Activated CD8-positive, alpha-beta memory T cell treated with anti-CD3 and anti-CD28 coated beads for 1 hour (primary cell): ENCODE measurements at places on chromosomes 2 and 18.

DNA sequence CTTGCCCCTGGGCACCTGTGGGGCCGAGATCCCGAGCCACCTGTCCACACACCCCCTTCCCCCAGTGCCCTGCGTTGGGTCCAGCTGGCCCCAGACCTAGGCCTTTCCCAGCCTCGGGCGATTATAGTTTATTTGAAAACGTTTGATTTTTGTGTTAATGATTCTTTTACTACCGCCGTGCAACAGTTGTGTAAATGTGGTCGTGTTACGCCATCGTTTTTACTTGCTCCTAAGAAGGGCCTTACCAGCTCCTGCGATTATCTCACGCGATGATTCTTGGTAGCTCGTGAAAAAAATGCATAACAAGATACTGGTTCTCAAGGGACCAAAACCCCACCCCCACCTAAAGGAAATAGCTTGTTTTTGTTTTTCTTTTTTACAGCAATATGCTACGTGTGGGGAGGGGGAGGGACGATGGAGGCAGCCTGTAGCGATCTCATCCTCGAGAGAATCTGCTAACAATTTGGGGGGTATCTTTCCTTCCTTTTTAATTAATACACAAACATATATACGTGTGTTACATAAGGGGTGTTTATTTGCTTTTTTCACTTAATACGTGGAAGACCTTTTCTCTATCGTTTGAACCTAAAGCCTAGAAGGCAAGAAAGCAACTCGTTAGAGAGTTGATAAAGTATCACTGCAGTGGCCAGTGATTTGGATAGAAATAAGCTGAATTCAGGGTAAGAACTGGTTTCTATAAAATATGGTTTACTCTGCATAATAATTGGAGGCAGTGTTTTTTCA, 1.0 kb downstream of the ZDBF2 start:
- no peak for DNase-seq

DNA sequence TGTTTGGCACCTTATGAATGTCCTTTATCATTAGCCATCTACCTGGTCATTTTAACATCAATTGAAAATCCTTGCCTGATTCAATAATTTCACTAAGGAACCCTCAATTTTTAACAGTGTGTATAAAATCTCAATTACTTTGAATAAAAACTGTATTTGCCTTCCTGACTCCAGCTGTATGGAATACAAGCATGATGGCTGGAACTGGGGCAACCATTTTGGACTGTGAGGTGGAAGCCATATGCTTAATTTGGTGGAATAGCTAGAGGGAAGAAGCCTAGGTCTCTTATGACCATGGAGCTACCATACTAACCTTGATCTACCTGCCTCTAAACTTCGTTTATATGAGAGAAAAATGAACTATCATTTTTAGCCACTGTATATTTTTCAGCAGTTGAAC, 12.5 kb upstream of the RTN4 start:
- no peak for DNase-seq

DNA sequence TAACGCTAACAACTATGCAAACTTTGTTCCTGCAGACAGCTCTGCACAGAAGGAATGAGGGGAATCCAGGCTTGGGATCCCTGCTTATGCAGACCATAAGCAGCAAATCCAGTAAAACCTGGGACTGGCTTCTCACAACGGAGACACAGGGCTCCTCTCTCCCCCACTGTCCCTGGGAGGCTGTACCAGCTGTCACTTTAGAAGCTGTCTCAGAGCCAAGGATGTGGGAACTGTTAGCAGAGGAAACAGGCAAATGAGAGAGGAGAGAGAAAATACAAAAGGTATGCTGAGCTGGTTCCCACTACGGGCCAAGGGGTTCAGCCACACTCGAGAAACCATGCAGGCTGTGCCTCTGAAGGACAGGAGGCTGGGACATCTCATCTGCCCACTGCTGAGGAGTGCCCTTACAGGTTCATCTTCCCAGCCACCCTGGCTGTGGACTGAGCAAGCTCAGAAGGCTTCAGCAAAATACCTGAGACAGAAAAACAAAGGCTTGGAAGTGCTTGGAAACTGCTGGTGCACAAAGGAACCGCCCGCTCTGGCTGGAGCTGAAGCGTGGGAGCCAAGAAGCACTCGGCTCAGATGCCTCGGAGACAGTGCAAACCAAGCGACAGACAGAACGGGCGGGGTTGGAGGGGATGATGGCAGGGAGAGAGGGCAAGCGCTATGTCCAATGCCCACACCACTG, 72.5 kb downstream of the FAM210A start:
- no peak for DNase-seq

GRCh38 chr18:9969247-9969646, 55.4 kb downstream of the VAPA start:
- no peak for DNase-seq

- no peak for DNase-seq
These were observed 3.6 kb downstream of the COL5A2 start for GRCh38 chr2:189175869-189176433.

GRCh38 chr2:128545829-128546228, 227.2 kb upstream of the HS6ST1 start:
- DNase-seq: no peak

- no peak for DNase-seq
These were observed 1.5 kb upstream of the ZNF397 start for GRCh38 chr18:35239314-35239713.

- DNase-seq: no peak
These were observed 9.8 kb downstream of the CAVIN2 start for GRCh38 chr2:191836853-191837769.

- DNase-seq: no peak
These were observed 58.9 kb downstream of the KCNF1 start for GRCh38 chr2:10970666-10971065.

GRCh38 chr2:3041841-3042600, 335.6 kb downstream of the EIPR1 start:
- no peak for DNase-seq

DNA sequence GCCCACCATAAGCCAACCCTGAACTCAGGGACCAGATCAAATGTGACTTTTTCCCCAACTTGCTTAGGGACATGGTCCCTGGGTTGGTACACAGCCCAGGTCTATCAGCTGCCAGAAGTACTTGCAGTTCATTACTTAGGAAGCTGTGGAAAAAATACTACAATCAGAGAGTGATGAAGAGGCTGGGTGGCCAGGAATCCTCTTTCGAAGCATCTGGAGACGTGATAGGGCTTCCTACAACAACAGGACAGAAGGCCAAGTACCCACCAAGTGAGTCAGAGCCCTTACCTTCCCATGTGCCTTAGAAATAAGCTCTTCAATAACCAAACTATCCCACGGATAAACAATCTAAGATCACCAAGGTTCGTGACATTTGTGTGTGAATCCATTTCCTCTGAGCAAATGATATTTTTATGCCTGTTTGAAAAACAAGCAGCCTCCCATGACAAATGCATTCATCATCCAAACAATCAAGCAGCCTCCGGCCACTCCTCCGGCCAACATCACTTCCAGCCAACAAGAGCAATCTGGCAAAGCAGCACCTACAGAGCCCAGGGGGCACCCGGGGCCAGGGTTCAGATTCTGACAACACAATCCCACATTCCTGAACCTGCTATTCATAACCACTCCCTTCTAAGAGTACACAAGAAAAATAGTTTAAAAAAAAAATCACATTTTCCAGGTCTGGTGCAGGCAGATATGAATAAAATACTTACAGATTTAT, 26.4 kb downstream of the TBC1D8 start:
- no peak for DNase-seq

DNA sequence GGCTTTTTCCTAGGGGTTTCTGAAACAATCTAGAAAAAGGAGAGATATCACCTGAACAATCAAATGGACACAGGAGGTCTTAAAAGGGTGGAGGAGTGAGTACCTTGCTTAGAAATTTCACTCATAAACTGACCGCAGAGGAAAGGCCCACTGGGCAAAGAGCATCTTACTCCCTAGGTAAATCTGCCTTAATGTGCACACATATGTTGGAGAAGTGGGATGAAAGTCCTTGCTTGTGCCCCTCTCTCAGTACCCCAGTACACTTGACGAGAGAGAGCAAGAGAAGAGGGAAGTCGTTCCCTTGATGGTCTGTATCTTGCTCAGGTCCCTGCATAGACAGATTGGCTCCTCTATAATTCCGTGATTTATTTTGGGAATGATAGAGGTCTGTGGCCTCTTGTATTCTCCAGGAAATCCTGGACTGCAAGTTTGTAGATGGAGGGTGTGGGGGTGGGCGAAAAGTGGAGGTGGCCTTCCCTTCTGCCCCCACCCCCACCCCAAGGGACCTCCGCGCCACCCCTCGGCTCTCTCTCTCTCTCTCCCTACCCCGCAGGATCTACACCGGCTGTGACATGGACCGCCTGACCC, 6.8 kb downstream of the TBR1 start:
- no peak for DNase-seq

GRCh38 chr18:23573626-23574431, 12.5 kb downstream of the NPC1 start:
- no peak for DNase-seq

- DNase-seq: no peak
These were observed 166.0 kb downstream of the EHBP1 start for GRCh38 chr2:62871506-62871905.

- DNase-seq: no peak
These were observed 558 bp downstream of the DNAJC10 start for GRCh38 chr2:182716650-182716979.

DNA sequence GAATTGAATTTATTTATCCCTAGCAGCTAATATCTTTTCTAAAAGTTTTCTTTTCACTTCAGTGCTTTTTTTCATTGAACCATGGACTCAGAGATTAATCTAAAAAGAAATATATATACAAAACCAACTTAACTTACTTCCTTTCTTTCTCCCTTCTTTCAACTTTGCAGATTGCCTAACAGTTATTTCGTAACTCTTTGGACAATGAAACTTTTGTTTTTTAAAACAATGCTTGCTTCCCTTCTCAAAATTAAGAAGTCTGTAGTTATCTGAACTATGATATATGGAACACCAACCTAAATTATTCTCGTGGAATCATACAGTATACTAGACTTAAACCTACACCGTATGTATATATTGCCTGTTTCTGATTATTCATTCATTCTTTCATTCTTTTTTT, 62.9 kb downstream of the MIB1 start:
- no peak for DNase-seq

GRCh38 chr18:11760498-11761167, 71.6 kb downstream of the GNAL start:
- no peak for DNase-seq

DNA sequence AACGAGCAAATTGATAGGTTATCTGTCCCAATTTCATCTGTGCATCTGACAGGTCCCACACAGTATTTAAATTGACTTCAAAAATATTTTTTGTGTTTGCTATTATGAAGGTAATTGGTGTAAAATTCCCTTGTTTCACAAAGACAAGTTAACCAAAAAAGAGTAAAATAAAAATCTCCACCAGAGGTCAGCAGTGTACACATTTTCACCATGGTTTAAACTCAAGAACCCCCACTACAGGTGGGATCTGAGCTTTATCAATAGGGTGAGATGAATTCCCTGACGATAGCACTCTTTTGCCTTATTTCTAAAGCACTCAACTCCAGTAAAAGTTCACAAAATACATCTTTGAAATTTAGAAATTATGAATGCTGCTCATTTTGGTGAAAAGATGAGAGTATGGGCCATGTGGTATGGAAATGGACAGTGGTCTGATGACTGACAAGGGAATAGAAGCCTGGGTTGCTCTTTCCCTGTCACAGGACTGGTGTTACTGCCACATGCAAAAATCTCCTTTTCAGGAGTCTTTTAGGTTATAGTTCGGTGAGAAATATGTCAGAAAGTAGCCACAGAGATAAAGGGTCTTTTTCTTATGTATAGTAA, 68.0 kb downstream of the SERPINB8 start:
- no peak for DNase-seq

- no peak for DNase-seq
These were observed 32.1 kb upstream of the TTC39C start for GRCh38 chr18:23982155-23983079.

DNA sequence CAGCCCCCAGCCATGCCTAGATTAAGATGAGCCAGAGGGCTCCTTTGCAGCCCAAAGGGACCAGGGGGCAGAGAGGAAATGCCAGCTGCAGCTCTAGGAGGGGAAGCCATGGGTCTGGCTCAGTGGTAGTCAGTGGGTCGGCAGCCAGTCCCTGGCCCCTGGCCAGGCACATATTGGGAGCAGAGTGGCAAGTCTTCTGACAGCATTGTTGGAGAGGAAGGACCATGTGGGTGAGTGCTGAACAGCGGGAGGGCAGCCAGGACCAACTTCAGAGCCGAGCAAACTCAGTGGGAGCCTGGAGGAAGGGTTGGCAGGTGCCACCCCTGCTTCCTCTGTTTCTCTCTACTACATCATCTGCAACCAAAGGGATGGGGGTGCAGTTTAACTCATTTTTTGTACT, 140.5 kb upstream of the PELI1 start:
- no peak for DNase-seq

GRCh38 chr2:23200068-23200786, 184.8 kb upstream of the KLHL29 start:
- no peak for DNase-seq

DNA sequence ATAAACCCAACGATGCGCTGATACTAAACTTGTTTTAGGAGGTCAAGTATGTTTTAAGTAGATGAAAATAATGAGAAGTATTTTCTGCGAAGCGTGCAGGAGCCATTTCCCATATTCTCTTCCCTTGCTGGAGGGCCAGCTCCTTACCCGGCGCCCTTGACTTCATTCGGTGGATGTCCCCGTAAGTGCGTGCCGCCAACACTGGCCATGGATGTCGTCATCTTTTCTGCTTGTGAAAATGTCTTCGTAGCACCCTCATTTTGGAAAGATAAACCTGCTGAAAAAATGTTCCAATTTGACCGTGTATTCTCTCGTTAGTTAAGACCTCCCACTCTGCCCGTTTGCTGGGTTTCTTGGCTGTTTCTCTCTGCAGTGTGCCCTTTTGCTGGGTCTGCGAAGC, 127.5 kb downstream of the RTP5 start:
- no peak for DNase-seq

- DNase-seq: no peak
These were observed 3.7 kb upstream of the SPEG start for GRCh38 chr2:219430633-219431615.

DNA sequence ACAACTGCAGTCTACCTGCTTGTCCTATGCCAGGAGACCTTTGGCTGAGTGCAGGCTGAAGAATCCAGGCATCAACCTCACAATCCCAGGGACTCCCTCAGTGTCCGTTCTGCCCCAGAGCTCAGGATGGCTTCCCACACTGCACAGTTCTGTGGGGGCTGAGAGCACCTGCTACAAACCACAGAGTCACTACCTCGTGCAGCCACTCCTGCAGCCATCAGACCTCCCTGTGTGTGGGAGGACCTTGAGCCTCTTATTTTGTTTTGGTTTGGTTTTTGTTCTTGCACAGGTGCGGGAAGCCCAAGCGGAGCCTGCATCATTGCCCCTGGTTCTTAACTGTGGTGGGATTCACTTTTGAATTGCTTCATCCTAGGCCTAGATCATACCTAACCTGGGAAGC, 31.0 kb downstream of the NAT8 start:
- no peak for DNase-seq
